Renal cortical epithelial cell (primary cell): ENCODE measurements at places on chromosomes 4 and X.

GRCh38 chr4:15744016-15744545 is 34.0 kb upstream of the CD38 start:
- DNase-seq: no peak

GRCh38 chr4:143184217-143184502 is 557 bp upstream of the USP38 start:
- no peak for DNase-seq

GRCh38 chr4:13201241-13201640 is 282.9 kb downstream of the RAB28 start:
- peak; percentile 1 for DNase-seq

- no peak for DNase-seq
Observed at GRCh38 chr4:183384516-183384915, 59.9 kb upstream of the CDKN2AIP start.

GRCh38 chr4:110967936-110968335 is 345.1 kb upstream of the PITX2 start:
- DNase-seq: no peak

DNA sequence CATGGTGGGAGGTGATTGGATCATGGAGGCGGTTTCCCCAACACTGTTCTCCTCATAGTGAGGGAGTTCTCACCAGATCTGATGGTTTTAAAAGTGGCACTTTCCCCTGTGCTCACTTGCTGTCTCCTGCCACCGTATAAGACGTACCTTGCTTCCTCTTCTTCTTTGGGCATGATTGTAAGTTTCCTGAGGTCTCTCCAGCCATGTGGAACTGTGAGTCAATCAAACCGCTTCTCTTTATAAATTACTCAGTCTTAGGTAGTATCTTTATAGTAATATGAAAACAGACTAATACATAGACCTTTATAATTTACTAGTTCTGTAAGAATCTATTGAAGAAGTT is 82.5 kb upstream of the PITX2 start:
- DNase-seq: no peak

GRCh38 chrX:50780144-50780543 is 33.9 kb downstream of the SHROOM4 start:
- DNase-seq: no peak

DNA sequence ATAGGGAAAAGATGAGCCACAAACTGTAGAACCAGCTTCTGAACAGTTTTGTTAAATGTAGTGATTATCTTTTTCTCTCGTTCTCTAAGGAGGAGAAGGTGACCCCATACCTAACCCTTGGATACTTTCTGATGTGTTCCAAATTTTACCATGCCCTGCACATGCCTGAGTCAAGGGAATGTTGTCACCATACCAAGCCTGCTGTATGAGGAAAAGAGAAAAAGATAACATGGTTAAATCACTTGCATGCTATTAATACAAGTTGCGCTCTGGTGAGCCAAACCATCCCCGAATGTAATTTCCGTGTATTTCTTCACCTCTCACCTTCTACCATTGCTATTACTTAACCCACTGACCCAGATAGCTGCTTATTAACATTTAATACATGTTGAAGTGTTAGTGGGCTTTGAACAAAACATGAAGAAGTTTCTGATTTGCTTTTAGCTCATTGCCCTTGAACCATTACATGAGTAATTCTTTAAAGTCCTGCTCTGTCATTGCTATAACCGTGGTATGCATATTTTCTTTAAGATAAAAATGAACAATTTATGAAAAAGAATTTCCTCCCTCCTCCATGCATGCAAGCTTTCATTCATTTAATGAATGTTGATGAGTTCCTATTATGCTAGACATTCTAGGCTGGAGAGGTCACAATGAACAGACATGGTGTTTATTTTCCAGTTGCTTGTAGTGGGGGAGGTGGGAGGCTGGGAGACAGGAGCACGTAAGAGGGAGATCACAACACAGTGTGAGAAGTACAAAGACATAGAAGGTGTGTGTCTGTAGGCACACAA is 13.6 kb upstream of the KIT start:
- DNase-seq: no peak

DNA sequence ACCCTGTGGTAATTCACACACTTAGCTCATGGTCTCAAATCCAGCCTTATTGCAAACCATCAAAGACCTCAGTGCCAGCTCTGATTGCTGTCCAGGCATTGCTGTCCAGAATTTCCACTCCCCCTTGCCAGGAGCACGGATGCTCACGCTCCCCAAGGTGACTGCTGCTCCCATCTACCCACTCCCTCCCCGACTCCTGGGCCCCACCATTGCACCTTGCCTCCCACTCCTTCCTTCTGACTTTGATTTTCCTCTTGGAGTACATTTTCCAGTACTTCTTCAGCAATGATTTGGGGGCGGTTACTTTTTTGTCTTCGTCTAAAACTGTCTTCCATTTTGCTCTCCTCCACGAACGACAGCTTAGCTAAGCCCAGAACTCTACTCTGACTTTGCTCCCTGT is 11.5 kb downstream of the ZFYVE28 start:
- no peak for DNase-seq

- no peak for DNase-seq
Observed at GRCh38 chr4:165512424-165512823, 133.6 kb downstream of the CPE start.

GRCh38 chr4:158560284-158560683 is 38.6 kb downstream of the RXFP1 start:
- DNase-seq: no peak

DNA sequence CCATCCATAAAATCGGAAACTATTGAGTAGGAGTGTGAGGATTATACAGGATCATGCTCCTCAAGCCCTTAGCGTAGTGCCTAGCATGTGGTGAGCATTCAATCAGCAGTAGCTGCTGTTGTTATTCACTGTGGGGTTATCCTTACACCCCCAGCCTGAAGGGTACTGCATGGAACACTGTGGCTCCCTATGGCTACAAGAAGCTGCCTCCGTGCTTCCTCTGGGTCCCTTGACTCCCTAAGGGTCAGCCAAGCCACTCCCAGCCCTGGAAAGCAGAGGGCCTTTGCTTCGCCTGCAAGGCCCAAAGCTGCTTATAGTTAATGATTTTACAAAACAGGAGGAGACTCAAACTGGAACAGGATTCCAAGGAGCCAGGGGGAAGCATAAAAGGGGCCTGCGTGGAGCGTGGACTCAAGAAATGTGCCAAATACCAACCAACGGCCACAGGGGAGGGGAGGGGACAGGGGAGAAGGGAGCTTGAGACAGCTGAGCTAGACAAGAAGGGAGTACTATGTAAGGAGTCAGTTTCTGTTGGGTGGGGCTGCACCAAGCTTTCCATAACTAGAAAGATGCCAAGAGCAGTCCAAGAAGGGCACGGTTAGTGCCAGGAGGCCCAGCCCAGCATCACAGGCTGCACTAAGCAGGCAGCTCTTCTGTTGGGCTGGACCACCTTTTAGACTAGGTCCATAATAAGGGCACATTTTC is 15.9 kb downstream of the SEPTIN6 start:
- DNase-seq: peak; percentile 44

DNA sequence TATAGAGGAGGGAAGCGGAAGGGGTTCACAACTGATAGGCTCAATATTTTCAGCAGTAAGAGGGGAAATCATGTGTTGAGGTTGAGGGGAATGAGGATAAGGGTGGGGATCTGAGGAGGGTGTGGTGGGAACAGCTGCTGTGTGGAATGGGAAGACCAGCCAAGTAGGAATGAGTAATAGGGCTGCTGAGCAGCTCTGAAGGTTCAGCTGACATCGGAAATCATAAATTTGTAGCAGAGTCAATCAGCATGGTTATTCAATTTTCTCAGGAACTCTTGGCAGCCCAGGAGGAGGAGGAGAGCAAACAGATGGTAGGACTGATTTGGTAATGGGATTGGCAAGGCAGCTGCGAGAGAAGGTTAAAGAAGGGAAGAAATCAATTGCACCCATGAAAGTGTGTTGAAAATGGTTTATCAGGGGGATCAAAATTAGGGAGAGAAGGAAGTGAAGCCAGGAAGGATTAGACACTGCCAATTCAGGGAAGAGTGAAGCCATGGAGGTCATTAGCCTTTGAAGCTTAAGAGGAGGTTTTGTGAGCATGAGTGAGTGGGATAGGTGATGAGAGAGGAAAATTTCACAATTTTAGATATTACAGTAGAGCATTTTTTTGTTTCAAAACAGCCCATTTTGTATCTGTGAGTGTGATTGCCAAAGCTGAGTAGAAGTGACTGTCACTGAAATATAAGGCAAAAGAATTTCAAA is 82.6 kb downstream of the PCDH7 start:
- no peak for DNase-seq

DNA sequence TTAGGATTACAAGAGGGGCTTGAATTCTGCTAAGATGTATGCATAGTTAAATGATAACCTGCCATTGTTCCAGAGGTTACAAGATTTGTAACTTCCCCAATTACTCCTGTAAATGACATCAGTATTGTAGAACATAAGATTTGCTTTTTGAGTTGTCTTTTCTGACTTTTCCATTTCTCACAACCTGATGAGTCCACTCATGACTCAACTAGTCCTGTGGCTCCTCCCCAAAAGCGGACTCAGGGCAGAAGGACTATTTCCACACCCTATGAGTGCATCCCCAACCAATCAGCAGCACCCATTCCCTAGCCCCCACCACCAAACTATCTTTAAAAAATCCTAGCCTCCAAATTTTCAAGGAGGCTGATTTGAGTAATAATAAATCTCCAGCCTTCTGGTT is 54.7 kb downstream of the HOPX start:
- no peak for DNase-seq

DNA sequence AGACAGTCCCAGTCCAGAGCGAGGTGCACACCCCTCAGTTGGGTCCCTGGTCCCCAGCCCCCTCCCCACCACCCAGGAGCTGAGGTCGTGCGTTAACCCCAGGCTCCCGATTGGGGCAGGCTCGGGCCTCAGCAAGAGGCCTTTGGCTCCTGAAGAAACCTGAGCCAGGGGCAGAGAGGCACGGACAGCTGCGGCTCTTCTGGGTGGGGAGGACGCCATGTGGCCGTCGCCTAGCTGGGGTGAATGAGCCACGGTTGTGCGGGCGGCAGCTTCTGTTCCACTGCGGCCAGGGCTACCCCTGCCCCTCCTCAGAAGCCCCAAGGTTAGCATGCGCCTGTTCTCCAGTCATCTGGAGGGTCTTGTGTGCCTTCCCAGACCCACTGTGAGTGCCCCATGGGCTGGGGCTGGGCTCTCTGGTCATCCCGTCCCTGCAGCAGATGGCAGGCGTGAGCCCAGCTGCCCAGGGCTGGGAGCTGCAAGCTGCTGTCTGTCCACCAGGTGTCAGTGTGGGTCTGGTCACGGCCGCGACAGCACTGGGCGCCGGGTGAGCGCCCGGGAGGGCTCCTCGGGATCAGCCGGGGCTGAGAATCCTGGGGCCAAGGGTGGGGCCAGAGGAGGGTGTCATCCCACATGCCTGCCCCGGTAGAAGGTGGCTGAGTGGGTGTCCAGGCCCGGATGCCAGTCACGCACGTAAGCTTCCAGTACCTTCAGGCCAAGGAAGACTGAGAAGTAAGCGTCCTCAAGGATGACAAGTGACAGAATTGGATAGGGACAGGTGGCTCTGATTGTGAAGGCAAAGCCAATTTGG is 21.9 kb downstream of the ATP2B3 start:
- DNase-seq: peak; percentile 18

- no peak for DNase-seq
Observed at GRCh38 chr4:1402021-1402515, 4.2 kb downstream of the NKX1-1 start.

- DNase-seq: no peak
Observed at GRCh38 chr4:175386776-175387507, 425.1 kb downstream of the GPM6A start.

GRCh38 chr4:183638436-183638835 is 20.5 kb downstream of the RWDD4 start:
- no peak for DNase-seq

- DNase-seq: no peak
Observed at GRCh38 chrX:154083126-154083517, 14.4 kb downstream of the MECP2 start.

- DNase-seq: no peak
Observed at GRCh38 chr4:157521906-157522305, 301.4 kb downstream of the GRIA2 start.

DNA sequence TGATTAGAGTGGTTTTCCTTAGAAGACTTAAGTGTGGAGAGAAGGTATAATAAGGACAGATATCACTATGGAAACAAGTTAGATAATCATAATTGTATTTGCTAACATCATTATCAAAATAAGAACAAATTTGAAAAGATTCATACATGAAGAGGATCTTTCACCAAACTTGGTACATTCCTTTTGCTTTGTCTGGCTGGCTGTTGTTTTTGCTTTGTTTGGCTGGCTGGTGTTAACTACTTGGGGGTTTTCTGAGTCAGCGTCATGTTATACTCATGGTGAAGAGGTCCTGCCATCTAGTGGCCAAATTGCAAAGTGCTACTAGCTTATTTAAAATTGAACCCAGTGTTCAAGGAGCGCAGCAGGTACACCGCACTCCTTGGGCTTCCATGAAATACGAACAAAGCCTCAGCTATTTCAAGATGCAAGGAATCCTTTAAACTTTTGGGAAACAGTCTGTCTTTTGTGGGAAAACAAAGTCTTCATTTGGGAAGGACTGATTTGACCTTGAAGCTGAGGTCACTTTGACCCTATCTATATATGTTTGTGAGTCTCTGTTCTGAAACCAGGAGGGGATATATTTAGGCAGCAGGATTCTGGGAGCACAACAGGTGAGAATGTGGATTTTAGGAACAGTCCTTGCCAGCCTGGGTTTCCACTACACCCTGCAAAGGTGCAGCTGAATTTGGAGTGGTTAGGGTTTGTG is 129.7 kb downstream of the PLS3 start:
- DNase-seq: peak; percentile 84

DNA sequence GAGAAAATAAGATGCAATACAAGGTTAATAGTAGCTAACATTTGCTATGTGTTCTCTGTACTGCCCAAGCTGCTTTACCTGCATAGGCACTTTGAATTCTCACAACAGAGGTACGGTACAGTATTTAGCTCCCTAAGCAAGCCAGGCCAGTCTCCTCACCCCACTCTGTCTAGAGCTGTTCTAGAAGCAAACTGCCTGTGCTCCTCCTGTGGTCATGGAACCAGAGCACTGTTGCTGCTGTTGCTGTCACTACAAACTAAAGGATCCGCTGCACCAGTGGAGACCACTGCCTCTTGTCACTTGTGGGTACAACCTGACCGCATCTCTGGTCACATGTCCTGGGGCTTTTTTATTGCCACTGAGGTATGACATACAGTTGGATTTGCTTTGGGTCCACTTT is 19.6 kb downstream of the ZNF330 start:
- no peak for DNase-seq

DNA sequence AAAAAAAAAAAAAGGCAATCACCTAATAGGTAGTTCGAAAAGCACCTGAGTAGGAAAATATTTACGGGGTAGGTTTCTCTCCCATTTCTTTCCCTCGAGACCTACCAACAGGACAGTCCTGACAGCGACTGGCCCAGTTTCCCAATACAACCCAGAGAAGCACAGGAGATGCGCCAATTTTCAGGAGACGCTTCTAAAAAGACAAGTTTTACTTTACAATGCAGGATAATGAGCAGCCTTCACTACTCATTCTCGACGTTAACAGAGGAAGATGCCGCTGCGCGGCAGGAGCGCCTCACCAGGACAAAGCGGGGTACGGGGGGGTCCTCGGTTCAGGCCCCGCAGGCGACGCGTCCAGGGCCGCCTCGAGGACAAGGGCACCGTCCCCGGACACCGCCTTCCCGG is 708 bp downstream of the BCLAF3 start:
- no peak for DNase-seq

GRCh38 chr4:146222313-146222712 is 8.0 kb downstream of the REELD1 start:
- peak; percentile 32 for DNase-seq

GRCh38 chrX:141903400-141904155 is at the start of gene MAGEC1:
Gene MAGEC1 (plus strand): TSS chrX:141903894. CDS start chrX:141905073, 1,179 bp downstream.
- no peak for DNase-seq

GRCh38 chr4:744212-744841 is 38.7 kb downstream of the PCGF3 start:
- DNase-seq: no peak
